ENCODE measurements at places on chromosomes 5 and 9. TPM values are rescaled to one million over a fixed set of nuclear protein-coding genes. Genes with fewer than 3 reads are reported as not detected.

DNA sequence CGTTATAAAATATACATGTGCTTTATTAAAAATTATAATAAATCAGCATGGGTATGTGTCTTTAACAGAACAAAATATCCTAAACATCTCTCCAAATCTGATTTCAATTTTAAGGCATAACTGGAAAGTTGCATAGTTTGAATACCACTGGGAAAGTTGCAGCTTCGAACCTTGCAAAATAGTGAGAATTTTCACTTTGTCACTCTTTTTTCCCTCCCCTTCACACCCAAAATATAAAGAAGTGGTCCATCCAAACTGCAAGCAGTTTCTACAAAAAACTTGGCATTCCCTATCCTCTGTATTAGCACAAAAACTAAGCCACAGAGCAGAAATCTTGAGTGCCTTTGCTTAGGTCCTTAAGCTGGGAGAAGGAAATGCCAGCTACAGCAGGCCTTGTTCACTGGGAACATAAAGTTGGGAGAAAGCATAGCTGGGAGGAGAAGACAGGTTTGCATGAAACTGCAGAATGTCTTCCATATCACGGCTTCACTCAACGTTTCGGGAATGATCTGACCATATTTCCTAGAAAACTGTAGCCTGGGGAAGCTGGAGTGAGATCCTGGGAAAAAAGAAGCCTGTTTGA lies 400.3 kb downstream of the EBF1 start:
- DNase-seq, result no peak

Gene PRSS3
- total RNA-seq, result not detected

Gene SPINK7
- not detected for total RNA-seq

DNA sequence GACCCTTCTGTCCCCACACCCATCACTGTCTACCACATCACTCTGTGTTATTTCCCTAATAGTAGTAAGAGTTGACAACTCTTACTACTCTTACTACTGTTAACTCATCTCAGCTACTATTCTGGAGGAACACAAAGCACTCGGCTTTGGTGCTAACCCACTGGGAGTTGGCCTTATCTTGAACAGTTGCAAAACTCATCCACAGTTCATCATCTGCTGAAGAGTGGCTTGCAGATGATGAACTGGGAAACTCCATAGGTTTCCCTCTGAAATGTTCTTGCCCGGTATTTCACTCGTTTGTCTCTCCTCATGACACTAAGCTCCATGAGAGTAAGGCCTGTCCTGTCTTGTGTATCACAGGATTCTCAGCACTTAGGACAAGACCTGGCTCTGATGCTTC lies 221.4 kb downstream of the NR3C1 start:
- DNase-seq, result no peak

Gene RAI14
- total RNA-seq, result 9.0 TPM

DNA sequence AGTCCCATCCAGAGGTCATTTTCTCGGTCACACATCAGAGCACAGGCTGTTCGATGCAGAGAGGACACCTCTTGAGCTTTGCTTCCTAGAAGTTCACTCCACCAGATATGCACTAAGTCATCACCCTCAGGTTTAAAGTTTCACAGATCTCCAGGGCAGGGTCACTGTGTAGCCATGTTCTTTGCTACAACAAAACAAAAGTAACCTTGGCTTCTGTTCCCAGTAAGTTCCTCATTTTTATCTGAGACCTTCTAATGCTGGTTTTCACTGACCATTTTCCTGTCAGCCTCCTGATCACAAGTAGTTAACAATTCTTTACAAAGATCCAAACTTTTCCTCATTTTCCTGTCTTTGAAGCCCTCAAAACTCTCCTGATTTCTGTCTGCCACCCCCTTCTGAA lies 97.5 kb upstream of the CTSV start:
- no peak for DNase-seq

Gene SPATA31A3
- total RNA-seq, result not detected

DNA sequence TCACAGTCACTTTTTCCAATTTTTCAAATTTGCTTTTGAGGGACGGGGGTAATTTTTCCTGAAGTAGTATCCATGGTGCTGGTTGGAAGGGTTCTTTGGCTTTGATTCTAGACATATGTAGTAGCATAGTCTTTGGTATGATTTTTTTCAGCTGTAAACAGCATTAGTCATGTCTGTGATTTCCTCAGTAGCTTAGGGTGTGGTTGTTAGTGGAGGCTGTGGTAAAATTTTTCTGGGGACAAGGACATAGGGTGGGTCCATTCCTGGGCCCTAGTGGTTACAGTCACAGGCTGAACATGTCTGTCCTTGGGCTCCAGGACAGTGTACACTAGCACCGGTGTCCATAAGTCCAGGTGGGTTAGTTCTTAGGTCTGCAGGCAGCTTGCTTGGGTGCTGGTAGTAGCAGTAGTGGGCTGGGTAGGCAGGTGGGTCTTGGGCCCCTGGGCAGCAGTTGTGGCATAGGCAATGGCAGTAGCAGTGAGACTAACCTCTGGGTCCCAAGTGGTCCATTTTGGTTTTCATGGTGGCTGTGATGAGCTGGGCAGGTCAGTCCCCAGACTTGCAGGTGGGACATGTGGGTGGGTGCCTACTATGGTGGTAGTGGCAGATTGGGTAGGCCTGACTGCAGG lies 100.0 kb upstream of the CXCL14 start:
- no peak for DNase-seq

Gene PCDHB12
- not detected for total RNA-seq

- no peak for DNase-seq
These were observed 128.4 kb upstream of the TRPM3 start for GRCh38 chr9:71249729-71250317.

Gene NUTM2G
- total RNA-seq, result not detected

- peak; percentile 32 for DNase-seq
These were observed 5.1 kb upstream of the RGMB start for GRCh38 chr5:98768160-98768959.

GRCh38 chr5:126438267-126438666 lies 15.1 kb downstream of the GRAMD2B start:
- DNase-seq, result no peak

GRCh38 chr5:74542482-74542881 lies 98.0 kb downstream of the ENC1 start:
- no peak for DNase-seq

DNA sequence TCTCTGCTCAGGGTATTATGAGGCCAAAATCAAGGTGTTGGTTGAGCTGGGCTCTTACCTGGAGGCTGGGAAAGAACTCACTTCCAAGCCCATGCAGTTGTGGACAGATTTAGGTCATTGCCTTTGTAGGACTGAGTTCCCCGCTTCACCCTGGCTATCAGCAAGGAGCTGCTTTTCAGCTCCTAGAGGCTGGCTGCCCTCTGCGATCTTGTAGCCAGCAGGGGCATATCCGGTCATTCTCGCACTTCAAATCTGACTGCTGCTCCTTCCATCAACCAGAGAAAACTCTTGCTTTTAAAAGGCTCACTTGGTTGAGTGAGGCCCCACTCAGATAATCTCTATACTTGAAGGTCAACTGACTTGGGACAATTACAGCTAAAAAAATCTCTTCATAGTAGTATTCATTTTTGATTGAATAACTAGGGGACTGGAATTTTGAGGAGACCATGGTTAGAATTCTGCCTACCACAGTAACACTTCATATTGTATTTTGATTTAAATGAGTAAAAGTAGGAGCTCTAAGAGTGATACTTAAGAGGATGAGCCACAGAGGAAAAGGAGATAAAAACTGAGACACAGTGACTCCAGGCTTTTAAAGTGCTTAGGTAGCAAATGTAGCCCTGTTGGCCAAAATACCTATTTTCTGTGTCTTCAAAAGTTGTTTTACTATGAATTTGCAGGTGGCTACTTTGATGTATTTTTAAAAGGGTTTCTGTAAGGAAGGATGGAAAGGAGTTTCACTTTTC lies 137.4 kb downstream of the CD180 start:
- DNase-seq, result no peak

Gene CER1
- not detected for total RNA-seq
